Pancreas (tissue), 10 donors: ENCODE measurements at places on chromosomes 5 and 9. TPM values are rescaled to one million over a fixed set of nuclear protein-coding genes. Genes with fewer than 3 reads are reported as not detected.

GRCh38 chr5:10445352-10445751, 3.7 kb downstream of the ROPN1L start:
- H3K27ac ChIP-seq, result no peak overlapping the region
- no peaks in the 10 kb centered on the region for H3K27me3 ChIP-seq
- H3K4me1 ChIP-seq, result peaks cover 2% of the 10 kb centered on the region

Gene NIPBL
- total RNA-seq, result 31.2 TPM

Gene PITX1
- not detected for total RNA-seq

DNA sequence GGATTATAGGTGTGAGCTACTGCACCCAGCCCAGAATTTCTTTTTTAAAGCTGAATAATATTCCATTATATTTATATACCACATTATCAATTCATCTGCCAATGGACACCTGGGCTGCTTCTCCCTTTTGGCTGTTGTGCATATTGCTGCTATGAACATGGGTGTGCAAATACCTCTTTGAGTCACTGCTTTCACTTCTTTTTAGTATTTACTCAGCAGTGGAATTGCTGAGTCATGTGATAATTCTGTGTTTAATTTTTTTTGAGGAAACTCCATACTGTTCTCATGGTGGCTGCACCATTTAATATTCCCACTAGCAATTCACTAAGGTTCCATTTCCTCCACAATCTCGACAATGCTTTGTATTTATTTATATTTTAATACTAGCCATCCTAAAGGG, 36.1 kb upstream of the KIF4B start:
- DNase-seq, result no peak
- H3K36me3 ChIP-seq, result no peaks in the 10 kb centered on the region
- no peaks in the 10 kb centered on the region for H3K4me1 ChIP-seq

Gene POU5F2
- 0.79 TPM for total RNA-seq

Gene ORM2
- not detected for total RNA-seq

DNA sequence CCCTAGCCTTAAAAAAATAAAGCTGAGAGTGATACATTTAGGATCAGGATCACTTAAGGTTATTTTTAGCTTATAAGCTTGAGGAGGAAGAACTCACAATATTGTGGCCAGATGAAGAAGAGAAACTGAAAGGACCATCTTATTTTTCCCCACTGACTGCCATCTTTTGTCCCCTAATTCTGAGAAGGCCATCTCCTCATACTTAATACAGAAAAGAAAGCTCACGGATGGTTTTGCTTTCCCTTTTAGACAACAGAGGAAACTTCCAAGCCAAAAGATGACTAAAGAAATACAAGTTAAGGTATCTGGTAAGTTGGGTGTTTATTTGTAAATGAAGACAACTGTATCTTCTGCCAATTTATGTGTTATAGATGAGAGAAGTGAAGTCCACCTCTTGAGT, 36.4 kb downstream of the ERAP1 start:
- H3K27ac ChIP-seq, result no peak overlapping the region
- peaks cover 7% of the 10 kb centered on the region for H3K4me1 ChIP-seq
- no peak for DNase-seq

Gene NDOR1
- 6.7 TPM for total RNA-seq

GRCh38 chr5:173056783-173057061, 570 bp downstream of the CREBRF start:
- peak; percentile 88 for DNase-seq
- H3K4me1 ChIP-seq, result no peaks in the 10 kb centered on the region
- H3K36me3 ChIP-seq, result no peaks in the 10 kb centered on the region
- H3K27ac ChIP-seq, result peak overlapping the region; percentile 99

GRCh38 chr5:55410845-55411244, 103.1 kb downstream of the MTREX start:
- H3K27me3 ChIP-seq, result no peaks in the 10 kb centered on the region
- no peaks in the 10 kb centered on the region for H3K36me3 ChIP-seq
- no peak overlapping the region for H3K4me3 ChIP-seq
- H3K27ac ChIP-seq, result no peak overlapping the region

Gene PLPPR1
- 0.78 TPM for total RNA-seq

GRCh38 chr9:121297389-121297788, 29.4 kb downstream of the GSN start:
- no peak overlapping the region for H3K4me3 ChIP-seq
- no peaks in the 10 kb centered on the region for H3K27me3 ChIP-seq
- no peak for DNase-seq
- H3K27ac ChIP-seq, result no peak overlapping the region

Gene OR1B1
- total RNA-seq, result not detected

Gene CER1
- total RNA-seq, result not detected

Gene PCDH12
- 1.6 TPM for total RNA-seq

DNA sequence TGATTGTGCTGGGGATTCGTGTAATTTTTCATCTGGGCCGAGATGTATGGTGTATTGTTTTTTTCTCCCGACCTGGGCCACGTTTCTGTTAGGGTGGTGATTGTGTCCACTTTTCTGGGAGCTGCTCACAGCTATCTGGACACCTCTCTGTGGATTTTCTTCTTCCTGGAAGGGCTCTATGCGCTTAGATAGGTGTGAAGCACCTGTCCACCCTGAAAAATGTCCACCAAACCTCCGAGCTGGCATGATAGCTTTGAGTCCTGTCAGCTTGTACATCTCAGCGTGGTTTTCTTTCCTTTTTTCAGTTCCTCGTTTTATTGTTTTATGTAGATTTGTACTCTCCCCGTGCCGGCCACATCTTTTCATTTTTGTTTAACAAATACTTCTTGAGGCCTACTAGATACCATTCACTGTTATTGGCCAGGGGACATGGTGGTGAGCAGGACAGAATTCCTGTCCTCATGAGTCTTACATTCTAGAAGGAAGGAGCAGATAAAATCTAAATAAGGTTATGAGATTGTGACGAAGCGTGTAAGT, 1.1 kb downstream of the UGCG start:
- peaks cover 19% of the 10 kb centered on the region for H3K4me1 ChIP-seq
- no peaks in the 10 kb centered on the region for H3K27me3 ChIP-seq
- no peaks in the 10 kb centered on the region for H3K36me3 ChIP-seq
- H3K27ac ChIP-seq, result peak overlapping the region; percentile 92

DNA sequence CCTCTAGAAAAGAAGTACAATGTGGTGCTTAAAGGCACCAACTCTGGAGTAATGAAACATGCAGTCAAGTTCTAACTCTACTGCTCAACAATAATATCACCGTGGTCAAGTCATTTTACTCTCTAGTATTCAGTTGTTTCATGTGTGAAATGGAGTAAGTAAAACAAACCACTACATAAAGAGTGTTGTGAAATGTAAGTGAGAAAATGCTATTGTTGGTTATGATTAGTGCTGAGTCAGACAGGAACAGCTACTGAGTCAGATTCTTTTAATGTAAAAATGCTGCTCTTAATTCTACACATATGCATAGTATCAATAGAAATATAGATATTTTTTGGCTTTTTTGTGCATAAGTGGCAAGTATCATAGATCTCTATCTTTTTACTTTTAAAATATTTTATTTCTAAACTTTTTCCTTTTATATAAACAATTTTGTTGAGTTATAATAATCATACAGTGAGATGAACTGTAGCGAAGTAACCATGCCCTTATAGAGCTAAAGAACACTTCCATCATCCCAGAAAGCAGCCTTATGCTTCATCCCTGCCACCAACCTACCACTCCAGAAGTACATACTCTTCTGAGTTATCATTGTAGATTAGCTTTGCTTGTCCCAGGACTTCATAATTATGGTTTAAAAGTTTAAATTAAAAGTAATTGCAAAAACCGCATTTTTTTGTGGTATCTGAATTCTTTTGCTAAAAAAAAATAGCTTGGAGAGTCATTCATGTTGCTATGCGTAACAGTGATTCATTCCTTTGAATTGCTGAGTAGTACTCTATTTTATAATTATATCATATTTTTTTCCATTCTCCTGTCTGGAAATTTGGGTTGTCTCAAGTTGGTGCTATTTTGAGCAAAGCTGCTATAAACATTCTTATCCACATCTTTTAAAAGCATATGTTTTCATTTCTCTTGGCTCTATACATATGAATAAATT, 548.2 kb upstream of the CLINT1 start:
- no peaks in the 10 kb centered on the region for H3K36me3 ChIP-seq
- H3K4me3 ChIP-seq, result no peak overlapping the region
- no peaks in the 10 kb centered on the region for H3K4me1 ChIP-seq

Gene ANKRD18A
- 5.9 TPM for total RNA-seq

GRCh38 chr5:33538201-33538600, 97.4 kb downstream of the TARS1 start:
- H3K4me1 ChIP-seq, result peaks cover 8% of the 10 kb centered on the region
- no peaks in the 10 kb centered on the region for H3K36me3 ChIP-seq
- no peak overlapping the region for H3K4me3 ChIP-seq

Gene F2R
- 0.92 TPM for total RNA-seq

Gene RABGAP1
- total RNA-seq, result 20.8 TPM

Gene FBXO10
- 3.9 TPM for total RNA-seq

GRCh38 chr9:107620801-107621200, 131.2 kb upstream of the KLF4 start:
- no peaks in the 10 kb centered on the region for H3K4me1 ChIP-seq
- DNase-seq, result peak; percentile 19
- H3K4me3 ChIP-seq, result no peak overlapping the region

GRCh38 chr5:41817625-41818301, 52.5 kb downstream of the OXCT1 start:
- no peaks in the 10 kb centered on the region for H3K27me3 ChIP-seq
- H3K4me1 ChIP-seq, result no peaks in the 10 kb centered on the region
- H3K27ac ChIP-seq, result no peak overlapping the region
- H3K4me3 ChIP-seq, result no peak overlapping the region

GRCh38 chr5:179378441-179379271, 33.4 kb upstream of the ADAMTS2 start:
- H3K36me3 ChIP-seq, result no peaks in the 10 kb centered on the region
- H3K27me3 ChIP-seq, result no peaks in the 10 kb centered on the region
- no peaks in the 10 kb centered on the region for H3K4me1 ChIP-seq
- H3K4me3 ChIP-seq, result no peak overlapping the region
- no peak for DNase-seq

Gene G3BP1
- 94.8 TPM for total RNA-seq

- DNase-seq, result no peak
- H3K27ac ChIP-seq, result no peak overlapping the region
- no peak overlapping the region for H3K4me3 ChIP-seq
These were observed 247.0 kb upstream of the TNC start for GRCh38 chr9:115364991-115365390.
